ENCODE measurements at places on chromosomes 12 and 14.
A peak's percentile ranks its signal among the peaks of the same experiment; 100 is the strongest.

DNA sequence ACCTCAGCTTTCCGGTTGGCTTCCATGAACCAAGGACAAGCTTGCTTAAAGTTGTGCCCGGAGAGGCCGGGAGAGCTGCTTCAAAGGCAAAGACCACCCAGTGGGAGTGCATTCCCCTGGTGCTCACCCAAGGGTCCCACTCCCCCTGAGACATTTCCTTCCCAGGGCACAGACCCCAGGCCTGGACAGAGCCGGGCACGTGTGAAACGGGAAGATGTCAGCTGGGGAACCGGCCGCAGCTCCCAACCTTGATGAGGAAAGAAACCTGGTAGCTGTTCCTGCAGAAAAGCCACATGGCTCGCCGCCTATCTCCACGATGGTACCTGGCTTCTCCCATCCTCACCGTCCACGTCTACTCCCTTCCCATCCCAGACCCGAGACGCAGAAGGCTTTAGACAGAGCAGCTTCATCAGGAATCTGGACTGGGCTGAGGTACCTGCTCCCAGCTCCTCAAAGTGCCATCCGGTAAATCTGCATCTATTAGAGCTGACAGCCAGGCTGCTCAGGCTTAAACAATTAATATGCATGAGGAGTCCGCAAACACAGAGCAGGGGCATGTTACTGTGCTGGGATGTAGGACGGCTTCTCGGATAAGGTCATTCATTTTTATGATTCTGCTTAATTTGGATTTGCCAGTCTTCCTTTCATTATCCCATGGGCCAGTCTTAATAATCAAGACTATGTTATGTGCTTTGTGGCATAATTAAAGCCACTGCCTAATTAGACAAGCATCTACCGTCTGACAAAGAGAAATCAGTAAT, 53.1 kb downstream of the GALNT9 start:
- no peak for DNase-seq

- DNase-seq = peak; percentile 62
Measured at GRCh38 chr12:53267306-53267998, 647 bp upstream of the ESPL1 start.

GRCh38 chr14:62654641-62655040, 390.6 kb downstream of the KCNH5 start:
- DNase-seq = no peak

GRCh38 chr14:54697001-54697400, 130.1 kb downstream of the SAMD4A start:
- no peak for DNase-seq

GRCh38 chr12:26244503-26244902, 49.1 kb downstream of the SSPN start:
- no peak for DNase-seq

DNA sequence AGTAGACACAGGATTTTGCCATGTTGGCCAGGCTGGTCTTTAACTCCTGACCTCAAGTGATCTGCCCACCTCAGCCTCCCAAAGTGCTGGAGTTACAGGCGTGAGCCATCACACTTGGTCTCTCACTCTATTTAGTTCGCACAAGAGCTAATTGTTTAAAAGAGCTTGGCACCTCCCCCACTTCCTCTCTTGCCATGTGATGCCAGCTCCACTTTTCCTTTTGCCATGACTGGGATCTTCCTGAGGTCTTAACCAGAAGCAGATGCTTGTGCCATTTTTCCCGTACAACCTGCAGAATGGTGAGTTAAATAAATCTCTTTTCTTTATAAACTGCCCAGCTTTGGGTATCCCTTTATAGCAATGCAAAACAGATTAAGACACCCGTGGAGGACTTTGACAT, 200.1 kb upstream of the FRMD6 start:
- no peak for DNase-seq

- peak; percentile 63 for DNase-seq
Measured at GRCh38 chr12:50246873-50247612, 36.3 kb downstream of the LIMA1 start.

- no peak for DNase-seq
Measured at GRCh38 chr12:87119713-87120112, 863.5 kb upstream of the MGAT4C start.

- no peak for DNase-seq
Measured at GRCh38 chr14:53620890-53621289, 335.7 kb downstream of the BMP4 start.

- no peak for DNase-seq
Measured at GRCh38 chr12:42741091-42741490, 151.5 kb upstream of the PRICKLE1 start.

GRCh38 chr12:46145881-46146280, 123.0 kb downstream of the SLC38A1 start:
- no peak for DNase-seq

DNA sequence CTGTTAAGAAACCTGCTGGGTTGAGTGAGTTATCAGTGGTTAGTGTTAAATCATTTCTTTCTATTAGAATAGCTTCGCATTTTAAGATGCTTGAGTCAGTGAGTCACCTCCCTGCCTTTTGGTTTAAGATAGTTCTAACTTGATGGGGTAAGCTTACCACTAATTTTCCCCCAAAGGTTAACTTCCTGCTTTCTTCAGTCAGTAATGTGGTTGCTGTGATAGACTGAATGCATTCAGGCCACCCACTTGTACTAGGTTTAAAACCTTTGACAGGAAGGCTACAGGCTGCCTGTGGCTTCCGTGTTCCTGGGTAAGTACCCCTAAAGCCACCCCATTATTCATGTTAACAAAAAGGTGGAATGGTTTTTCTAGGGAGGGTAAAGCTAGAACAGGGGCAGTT, 25.3 kb downstream of the CLEC2A start:
- DNase-seq = peak; percentile 30

GRCh38 chr12:109714141-109714912, 702 bp downstream of the FAM222A start:
- DNase-seq = peak; percentile 69

DNA sequence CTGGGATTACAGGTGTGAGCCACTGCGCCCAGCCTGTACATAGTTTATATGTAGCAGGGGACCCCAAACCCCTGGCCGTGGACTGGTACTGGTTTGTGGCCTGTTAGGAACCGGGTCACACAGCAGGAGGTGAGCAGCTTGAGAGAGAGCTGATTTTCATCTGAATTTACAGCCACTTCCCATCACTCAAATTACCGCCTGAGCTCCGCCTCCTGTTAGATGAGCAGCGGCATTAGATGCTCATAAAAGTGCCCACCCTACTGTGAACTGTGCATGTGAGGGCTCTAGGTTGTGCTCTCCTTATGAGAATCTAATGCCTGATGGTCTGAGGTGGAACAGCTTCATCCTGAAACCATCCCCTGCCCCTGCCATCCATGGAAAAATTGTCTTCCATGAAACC, 119.3 kb downstream of the NTN4 start:
- no peak for DNase-seq

GRCh38 chr14:21498540-21499526, 12.3 kb downstream of the METTL3 start:
- DNase-seq = peak; percentile 22

- DNase-seq = no peak
Measured at GRCh38 chr12:60070552-60070951, 474.7 kb downstream of the SLC16A7 start.

GRCh38 chr12:47121146-47121545, 41.4 kb upstream of the AMIGO2 start:
- no peak for DNase-seq

- no peak for DNase-seq
Measured at GRCh38 chr12:50032854-50033581, 7.7 kb upstream of the RACGAP1 start.

GRCh38 chr12:118357257-118358007, 15.3 kb downstream of the TAOK3 start:
- DNase-seq = peak; percentile 72

DNA sequence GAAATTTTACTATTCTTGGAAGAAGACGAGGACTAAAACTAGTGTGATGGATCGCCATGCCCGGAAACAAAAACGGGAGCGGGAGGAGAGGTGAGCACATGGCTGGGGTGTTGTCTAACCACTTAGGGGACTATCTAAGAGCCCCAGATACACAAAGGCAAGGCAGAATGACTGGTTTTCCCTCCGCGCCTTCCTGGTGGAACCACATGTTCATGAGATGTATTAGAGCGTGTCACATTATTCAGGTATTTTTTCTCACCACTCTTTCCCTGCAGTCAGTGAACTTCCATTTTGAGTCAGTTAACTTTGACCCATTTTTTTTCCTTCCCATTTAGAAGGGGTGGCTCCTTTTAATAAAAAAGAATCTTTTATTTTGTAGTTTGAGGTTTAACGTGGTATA, 68.8 kb upstream of the TRAF3 start:
- no peak for DNase-seq

- no peak for DNase-seq
Measured at GRCh38 chr12:26000898-26001297, 42.4 kb downstream of the RASSF8 start.

DNA sequence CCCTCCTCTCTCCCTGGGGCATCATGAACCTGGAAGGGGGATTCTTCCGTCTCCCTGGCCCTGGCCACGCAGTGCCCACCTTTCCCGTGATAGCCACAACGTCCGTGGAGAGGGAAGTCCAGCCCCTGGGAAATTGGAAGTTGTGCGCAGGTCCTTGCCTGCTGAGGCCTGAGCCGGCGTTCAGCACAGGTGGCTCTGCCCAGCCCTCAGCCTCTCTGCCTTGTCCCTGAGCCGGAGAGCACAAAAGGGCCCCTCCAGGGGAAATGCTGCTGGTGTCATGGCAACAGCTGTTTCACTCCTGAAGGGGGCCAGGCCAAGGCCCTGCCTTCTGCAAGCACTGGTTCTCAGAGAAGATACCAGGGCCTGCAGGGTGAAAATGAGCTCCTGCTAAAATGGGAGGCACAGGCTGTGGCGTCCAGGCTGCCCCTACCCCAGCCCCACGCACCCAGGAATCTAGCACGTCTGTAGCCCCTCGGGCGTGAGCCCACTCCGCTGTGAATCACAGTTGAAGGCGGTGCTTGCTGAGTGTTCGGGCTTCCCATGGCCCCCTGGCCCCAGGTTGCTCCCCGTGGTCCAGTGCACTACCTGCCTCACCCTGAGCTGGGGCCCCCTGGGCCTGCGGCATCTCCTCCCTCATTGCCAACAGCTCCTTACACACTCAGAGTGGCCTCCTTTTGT, 149.4 kb downstream of the ADGRD1 start:
- no peak for DNase-seq

GRCh38 chr12:91381309-91381804, 198.7 kb upstream of the DCN start:
- DNase-seq = peak; percentile 20

GRCh38 chr14:72715215-72715849, 178.6 kb downstream of the DPF3 start:
- DNase-seq = no peak

DNA sequence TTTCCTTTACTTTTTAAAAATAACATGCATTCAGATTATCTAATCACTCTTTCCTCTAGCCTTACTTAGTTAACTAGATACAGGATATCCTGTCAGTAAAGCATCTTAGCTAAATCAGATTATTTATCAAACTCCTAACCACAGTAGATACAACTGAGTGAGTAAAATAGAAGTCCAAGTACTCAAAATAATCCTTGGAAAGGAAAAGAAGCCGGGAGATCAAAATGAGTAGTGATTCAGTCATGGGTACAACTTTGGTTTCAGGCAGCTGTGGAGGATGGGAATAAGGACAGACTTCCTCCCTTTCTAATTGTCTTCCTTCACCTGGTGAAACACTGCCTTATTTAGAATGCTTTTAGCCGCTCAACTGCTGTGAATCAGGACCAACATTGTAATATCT, 29.4 kb downstream of the GNG2 start:
- no peak for DNase-seq
